ENCODE measurements at places on chromosomes 16 and 17.

DNA sequence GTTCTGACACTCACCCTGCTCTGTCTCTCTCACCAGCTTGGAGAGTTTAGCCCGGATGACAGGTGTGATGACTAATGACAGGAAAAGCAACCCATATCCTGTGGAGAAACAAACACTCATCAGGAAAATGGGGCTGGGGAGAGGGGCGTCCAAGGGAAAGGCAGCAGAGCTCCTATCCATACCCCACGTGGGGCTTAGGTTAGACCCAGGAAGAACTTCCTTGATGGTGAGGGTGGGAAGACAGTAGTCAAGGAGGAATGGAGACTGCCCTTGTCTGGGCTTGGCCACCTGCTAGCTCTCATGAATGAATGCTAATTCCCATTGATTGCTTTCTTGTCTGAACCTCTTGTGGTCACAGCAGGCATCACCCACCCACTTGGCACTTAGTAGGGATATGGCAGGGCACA, 3.8 kb downstream of the SLC46A1 start:
- no peak for DNase-seq
- peaks cover 38% of the 10 kb centered on the region for H3K4me1 ChIP-seq
- peaks cover 17% of the 10 kb centered on the region for H3K36me3 ChIP-seq
- no peak overlapping the region for H3K27ac ChIP-seq
- H3K27me3 ChIP-seq = peaks cover 19% of the 10 kb centered on the region

GRCh38 chr16:89034971-89035668, 58.1 kb upstream of the CBFA2T3 start:
- peaks cover 71% of the 10 kb centered on the region for H3K27me3 ChIP-seq
- DNase-seq = no peak
- no peak overlapping the region for H3K27ac ChIP-seq
- no peaks in the 10 kb centered on the region for H3K36me3 ChIP-seq

DNA sequence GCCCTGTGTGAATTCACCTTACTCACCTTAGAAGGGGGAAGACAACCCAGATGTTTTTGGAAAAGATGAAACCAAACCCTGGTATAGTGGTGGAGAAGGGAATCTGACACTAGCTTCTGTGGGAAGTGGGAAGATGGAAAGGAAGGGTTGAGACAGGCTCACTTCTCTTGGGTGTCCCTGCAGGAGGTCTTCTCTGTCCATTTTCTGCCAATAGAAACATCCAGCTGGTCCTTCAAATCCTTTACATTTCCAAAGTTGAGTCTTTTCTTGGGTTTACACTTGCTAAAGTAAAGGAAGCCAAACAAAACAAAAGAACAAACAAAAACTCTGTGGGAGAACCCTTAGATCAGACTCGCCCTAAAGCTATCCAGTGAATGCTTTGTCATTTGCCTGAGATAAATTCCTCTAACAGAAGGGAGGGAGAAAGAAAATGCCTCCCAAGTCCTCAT, 10.2 kb downstream of the HOXB1 start:
- no peak overlapping the region for H3K27ac ChIP-seq
- H3K4me1 ChIP-seq = no peaks in the 10 kb centered on the region
- no peak for DNase-seq
- H3K27me3 ChIP-seq = peaks cover 99% of the 10 kb centered on the region

DNA sequence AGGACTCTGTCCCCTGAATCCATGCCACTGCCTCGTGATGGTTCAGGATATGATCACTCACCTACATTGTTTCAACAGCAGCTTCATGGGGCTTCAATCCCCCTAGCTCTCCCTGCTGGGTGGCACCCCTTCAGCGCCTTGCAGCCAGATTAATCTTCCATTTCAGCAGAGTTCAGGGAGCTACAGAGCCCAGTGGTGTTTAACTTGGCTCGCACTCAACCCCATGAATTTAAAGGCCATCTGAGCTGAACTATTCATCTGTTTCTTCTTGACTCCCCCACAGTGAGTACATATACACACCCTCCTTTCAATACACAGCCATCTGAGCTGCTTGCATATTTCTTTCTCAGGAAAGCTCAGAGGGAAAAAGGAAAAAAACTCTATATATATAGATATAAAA, 202.8 kb upstream of the C16orf82 start:
- H3K27me3 ChIP-seq = peaks cover 6% of the 10 kb centered on the region
- H3K4me1 ChIP-seq = no peaks in the 10 kb centered on the region
- H3K4me3 ChIP-seq = no peak overlapping the region
- no peak overlapping the region for H3K27ac ChIP-seq
- no peaks in the 10 kb centered on the region for H3K36me3 ChIP-seq

DNA sequence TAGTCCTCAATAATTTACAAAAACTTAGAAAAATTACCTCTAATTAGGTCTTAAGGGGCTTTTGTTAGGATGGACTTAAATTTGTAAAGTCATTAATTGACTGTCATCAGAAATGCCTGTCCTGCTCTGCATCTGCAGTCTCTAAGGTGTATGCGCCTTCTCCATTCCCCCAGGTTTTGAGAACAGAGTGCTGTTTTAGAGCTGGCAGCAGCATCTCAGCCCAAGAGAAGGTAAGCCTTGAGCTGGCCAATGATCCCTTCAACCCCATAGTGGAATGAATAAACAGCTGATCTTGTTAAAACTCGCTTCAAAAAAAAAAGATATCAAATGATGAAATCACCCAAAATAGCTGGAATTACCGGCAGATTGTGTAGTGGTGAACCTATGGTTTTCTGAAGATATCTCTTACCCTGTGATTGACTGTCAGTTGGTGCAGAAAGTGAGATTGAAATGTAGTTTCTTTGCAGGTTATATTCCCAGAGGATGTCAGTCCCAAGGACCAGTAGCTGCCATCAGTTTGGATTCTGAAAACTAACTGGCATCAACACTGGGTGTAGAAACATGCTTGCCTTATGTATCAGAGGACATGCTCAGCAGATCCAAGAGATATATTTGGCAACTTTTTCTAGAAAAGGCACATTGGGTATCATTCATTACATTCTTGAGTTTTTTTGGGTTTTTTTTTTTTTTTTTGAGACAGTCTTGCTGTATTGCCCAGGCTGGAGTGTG, 25.7 kb downstream of the TRPV2 start:
- H3K27ac ChIP-seq = no peak overlapping the region
- peak overlapping the region; percentile 98 for H3K4me3 ChIP-seq
- H3K27me3 ChIP-seq = no peaks in the 10 kb centered on the region
- DNase-seq = no peak

DNA sequence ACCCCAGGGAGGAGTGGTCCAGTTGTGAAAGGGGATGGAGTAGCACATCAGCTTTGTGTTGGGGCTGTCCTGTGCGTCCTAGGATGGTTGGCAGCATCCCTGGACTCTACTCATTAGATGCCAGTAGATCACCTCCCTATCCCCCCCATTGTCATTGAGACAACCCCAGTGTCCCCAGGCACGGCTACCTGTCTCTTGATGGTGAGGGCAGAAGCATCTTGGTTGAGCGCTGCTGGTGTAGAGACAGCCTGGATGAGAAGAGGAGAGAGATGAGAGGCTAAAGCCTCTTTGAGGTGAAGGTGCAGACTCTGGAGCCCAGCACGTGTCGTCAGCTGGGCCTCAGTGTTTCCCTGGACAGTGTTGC, 55.4 kb downstream of the TNFRSF13B start:
- peaks cover under 1% of the 10 kb centered on the region for H3K4me1 ChIP-seq
- H3K4me3 ChIP-seq = no peak overlapping the region
- DNase-seq = no peak

- H3K4me3 ChIP-seq = peak within 1 kb of the TSS; percentile 77
- H3K4me1 ChIP-seq = peaks cover 68% of the 10 kb centered on the region
- H3K36me3 ChIP-seq = peaks cover 6% of the 10 kb centered on the region
- DNase-seq = peak; percentile 88
Measured at GRCh38 chr17:61399131-61400065, at the start of gene TBX2. Gene TBX2 (plus strand): TSS chr17:61399843. CDS start chr17:61400177, 334 bp downstream.

DNA sequence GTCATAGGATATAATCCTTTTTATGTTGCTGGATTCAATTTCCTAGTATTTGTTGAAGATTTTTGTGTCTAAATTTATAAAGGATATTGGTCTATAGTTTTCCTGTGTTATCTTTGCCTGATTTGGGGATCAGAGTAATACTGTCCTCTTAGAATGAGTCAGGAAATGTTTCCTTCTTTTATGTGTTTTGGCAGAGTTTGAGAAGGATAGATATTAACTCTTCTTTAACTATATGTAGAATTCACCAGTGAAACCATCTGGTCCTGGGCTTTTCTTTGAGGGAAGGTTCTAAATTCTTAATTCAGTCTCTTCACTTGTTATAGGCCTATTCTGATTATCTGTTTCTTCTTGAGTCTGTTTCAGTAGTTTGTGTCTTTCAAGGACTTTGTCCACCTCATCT, 66.3 kb upstream of the NACA2 start:
- no peak overlapping the region for H3K4me3 ChIP-seq
- no peaks in the 10 kb centered on the region for H3K27me3 ChIP-seq
- no peak overlapping the region for H3K27ac ChIP-seq
- H3K36me3 ChIP-seq = no peaks in the 10 kb centered on the region
- H3K4me1 ChIP-seq = no peaks in the 10 kb centered on the region

DNA sequence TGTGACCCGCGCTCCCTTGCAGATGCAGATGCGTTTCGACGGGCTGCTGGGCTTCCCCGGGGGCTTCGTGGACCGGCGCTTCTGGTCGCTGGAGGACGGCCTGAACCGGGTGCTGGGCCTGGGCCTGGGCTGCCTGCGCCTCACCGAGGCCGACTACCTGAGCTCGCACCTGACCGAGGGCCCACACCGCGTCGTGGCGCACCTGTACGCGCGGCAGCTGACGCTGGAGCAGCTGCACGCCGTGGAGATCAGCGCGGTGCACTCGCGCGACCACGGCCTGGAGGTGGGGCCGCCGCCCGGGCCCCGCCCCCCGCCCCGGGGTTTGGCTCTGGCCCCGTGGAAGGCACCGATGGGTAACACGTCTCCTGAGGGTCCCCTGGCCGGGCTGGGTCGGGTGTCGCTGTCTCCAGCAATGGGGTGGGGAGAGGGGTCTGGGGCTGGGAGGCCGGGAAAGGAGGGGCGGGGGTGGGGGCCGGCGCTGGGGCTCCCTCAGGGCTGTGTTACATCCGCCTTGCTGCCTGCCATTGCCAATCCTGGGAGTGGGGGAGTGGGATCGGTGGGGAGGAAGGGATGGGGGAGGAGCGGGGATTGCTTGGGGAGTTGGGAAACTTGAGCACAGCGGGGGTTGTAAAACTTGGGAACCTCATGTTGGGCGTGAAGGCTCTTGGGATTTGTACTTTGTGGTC, 737 bp downstream of the NUDT16L1 start:
- peaks cover 41% of the 10 kb centered on the region for H3K36me3 ChIP-seq
- peak; percentile 49 for DNase-seq
- H3K4me3 ChIP-seq = peak overlapping the region; percentile 100
- H3K27ac ChIP-seq = peak overlapping the region; percentile 92

- no peaks in the 10 kb centered on the region for H3K27me3 ChIP-seq
- H3K4me1 ChIP-seq = peaks cover 45% of the 10 kb centered on the region
- peaks cover 4% of the 10 kb centered on the region for H3K36me3 ChIP-seq
- H3K27ac ChIP-seq = peak overlapping the region; percentile 52
- DNase-seq = no peak
- H3K4me3 ChIP-seq = no peak overlapping the region
Measured at GRCh38 chr17:61011251-61011650, 333.6 kb downstream of the BCAS3 start.

DNA sequence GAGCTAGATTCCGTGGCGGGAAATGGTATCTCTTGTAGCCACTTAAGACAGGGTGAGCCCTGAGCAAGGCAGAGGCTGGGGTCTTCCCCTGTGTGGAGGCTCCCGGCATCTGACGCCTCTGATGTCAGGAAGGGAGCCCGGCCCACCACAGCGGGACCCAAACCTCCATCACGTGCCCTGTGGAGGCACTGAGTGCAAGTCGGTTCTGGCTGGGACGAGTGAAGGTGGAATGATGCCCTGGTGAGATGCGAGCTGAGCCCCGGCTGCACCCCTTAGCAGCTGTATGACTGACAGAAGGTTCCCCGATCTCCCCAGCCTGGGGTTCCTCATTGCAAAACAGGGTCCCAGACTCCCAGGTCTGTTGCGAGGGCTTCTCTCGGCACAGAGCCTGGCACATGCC, 187.4 kb upstream of the TNRC6C start:
- H3K4me3 ChIP-seq = no peak overlapping the region
- DNase-seq = no peak
- H3K27ac ChIP-seq = no peak overlapping the region
- H3K27me3 ChIP-seq = no peaks in the 10 kb centered on the region
- H3K4me1 ChIP-seq = peaks cover 13% of the 10 kb centered on the region
- no peaks in the 10 kb centered on the region for H3K36me3 ChIP-seq

GRCh38 chr17:29031488-29031887, 11.5 kb upstream of the PIPOX start:
- H3K27me3 ChIP-seq = peaks cover 75% of the 10 kb centered on the region
- no peaks in the 10 kb centered on the region for H3K36me3 ChIP-seq
- no peak overlapping the region for H3K27ac ChIP-seq
- H3K4me1 ChIP-seq = no peaks in the 10 kb centered on the region

- peak overlapping the region; percentile 37 for H3K27ac ChIP-seq
- peaks cover 22% of the 10 kb centered on the region for H3K4me1 ChIP-seq
- no peaks in the 10 kb centered on the region for H3K27me3 ChIP-seq
- DNase-seq = no peak
Measured at GRCh38 chr16:83350481-83350880, 457.3 kb upstream of the HSBP1 start.

DNA sequence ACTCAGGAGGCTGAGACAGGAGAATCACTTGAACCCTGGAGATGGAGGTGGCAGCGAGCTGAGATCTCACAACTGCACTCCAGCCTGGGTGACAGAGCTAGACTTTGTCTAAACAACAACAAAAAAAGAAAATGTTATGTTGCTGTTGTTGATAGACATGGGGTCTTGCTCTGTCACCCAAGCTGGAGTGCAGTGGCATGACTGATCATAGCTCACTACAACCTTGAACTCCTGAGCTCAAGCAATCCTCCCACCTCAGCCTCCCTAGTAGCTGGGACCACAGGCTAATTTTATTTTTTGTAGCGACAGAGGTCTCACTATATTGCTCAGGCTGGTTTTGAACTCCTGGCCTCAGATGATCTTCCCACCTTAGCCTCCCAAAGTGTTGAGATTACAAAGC, 20.0 kb downstream of the FBXO47 start:
- DNase-seq = no peak
- no peak overlapping the region for H3K4me3 ChIP-seq
- no peak overlapping the region for H3K27ac ChIP-seq
- no peaks in the 10 kb centered on the region for H3K36me3 ChIP-seq
